ENCODE measurements at places on chromosomes 11 and 22.
A peak's percentile ranks its signal among the peaks of the same experiment; 100 is the strongest.

DNA sequence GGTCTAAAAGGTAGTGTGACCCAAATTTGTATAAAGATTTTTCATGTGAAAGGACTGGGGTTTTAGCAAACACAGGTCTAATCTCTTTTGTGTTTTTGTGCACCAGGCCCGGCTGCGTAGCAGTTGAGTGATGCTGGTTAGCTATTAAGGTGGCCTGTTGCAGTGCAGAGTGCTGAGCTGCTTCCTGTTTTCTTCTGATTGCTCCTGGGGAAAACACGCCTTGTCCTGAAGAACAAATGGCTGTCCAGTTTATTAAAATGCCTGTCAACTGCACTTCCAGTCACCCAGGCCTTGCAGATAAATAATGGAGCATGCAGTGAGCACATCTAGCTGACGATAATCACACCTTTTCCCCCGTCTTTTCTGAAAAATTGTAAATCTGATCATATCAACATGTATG lies 1.8 kb downstream of the SRSF8 start:
- DNase-seq: peak; percentile 92

DNA sequence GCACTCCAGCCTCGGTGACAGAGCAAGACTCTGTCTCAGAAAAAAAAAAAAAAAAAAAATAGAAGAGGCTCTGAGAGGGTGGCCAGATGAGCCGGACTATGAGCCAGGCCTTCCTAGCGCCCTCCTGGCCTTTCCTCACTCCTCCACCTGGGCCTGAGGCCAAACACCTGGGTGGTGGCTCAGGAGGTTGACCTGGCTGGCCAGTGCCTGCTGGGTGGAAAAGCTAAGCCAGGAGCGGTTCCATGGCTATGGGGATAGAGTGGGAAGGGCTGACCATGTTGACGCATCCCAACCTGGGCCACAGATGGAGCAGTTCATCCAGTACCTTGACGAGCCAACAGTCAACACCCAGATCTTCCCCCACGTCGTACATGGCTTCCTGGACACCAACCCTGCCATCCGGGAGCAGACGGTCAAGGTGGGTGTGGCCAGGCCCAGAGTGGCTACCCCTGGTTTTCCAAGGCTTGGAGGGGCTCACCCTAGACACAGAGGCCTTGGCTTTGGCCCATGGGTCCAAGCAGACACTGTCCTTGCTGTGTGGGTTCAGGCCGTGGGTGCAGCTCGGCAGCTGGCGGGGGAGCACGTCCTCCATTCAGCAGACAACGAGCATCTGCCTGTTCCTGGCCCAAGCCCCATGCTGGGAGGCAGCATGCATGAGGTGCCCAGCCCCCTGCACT lies 7.6 kb downstream of the SCYL1 start:
- DNase-seq: no peak

- DNase-seq: no peak
These were observed 56.3 kb downstream of the LRRC74B start for GRCh38 chr22:21101877-21102638.

GRCh38 chr22:26585104-26585790 lies 4.7 kb downstream of the TPST2 start:
- peak; percentile 74 for DNase-seq

- no peak for DNase-seq
These were observed 12.7 kb upstream of the ISX start for GRCh38 chr22:35053060-35053835.

- DNase-seq: no peak
These were observed 1.6 kb downstream of the MCAM start for GRCh38 chr11:119315131-119316015.

DNA sequence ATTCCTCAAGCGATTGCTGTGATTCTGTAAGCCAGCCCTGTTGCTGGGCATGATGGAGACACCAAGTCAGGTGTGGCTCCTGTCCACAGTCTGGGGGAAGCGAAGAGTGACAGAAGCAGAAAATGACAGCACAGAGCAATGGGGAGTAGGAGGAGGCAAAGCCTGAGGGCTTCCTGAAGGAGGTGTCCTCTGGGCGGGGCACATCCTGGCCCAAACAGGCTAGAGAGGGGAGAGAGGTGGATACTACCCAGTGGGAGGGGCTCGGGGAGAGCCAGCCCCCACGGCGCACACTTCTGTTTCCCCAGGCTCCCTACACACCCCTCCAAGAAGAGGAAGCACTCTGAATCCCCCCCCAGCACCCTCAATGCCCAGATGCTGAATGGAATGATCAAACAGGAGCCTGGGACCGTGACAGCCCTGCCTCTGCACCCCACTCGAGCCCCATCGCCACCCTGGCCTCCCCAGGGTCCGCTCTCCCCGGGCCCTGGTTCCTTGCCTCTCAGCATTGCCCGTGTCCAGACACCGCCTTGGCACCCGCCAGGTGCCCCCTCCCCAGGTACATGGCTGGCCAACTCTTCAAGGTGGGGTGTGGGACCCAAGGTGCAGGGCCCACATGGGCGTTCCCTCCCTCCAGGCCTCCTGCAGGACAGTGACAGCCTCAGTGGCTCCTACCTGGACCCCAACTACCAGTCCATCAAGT lies 18.9 kb downstream of the MYRF start:
- no peak for DNase-seq
